CD4-positive, CD25-positive, alpha-beta regulatory T cell (primary cell): ENCODE measurements at places on chromosomes 2 and 18. TPM values are rescaled to one million over a fixed set of nuclear protein-coding genes. Genes with fewer than 3 reads are reported as not detected.

SERPINB4 gene
- not detected for total RNA-seq

SERPINB12 gene
- total RNA-seq, result not detected

OR6B2 gene
- total RNA-seq, result not detected

AMER3 gene
- not detected for total RNA-seq

ANKRD44 gene
- 301 TPM for total RNA-seq

IL36G gene
- total RNA-seq, result not detected

GRCh38 chr2:121694398-121695170 is 42.1 kb downstream of the NIFK start:
- H3K4me3 ChIP-seq, result no peak overlapping the region
- DNase-seq, result no peak
- peaks cover 8% of the 10 kb centered on the region for H3K4me1 ChIP-seq
- no peak overlapping the region for H3K27ac ChIP-seq
- H3K27me3 ChIP-seq, result no peaks in the 10 kb centered on the region

GRCh38 chr18:14914121-14914520 is 166.1 kb downstream of the ANKRD30B start:
- H3K4me3 ChIP-seq, result no peak overlapping the region
- H3K27ac ChIP-seq, result no peak overlapping the region
- no peaks in the 10 kb centered on the region for H3K27me3 ChIP-seq
- DNase-seq, result no peak
- no peaks in the 10 kb centered on the region for H3K4me1 ChIP-seq
- no peaks in the 10 kb centered on the region for H3K36me3 ChIP-seq

- H3K4me1 ChIP-seq, result no peaks in the 10 kb centered on the region
- H3K27me3 ChIP-seq, result no peaks in the 10 kb centered on the region
- no peak overlapping the region for H3K4me3 ChIP-seq
- no peaks in the 10 kb centered on the region for H3K36me3 ChIP-seq
- H3K27ac ChIP-seq, result no peak overlapping the region
These were observed 37.2 kb downstream of the AQP12A start for GRCh38 chr2:240728827-240729226.

DNA sequence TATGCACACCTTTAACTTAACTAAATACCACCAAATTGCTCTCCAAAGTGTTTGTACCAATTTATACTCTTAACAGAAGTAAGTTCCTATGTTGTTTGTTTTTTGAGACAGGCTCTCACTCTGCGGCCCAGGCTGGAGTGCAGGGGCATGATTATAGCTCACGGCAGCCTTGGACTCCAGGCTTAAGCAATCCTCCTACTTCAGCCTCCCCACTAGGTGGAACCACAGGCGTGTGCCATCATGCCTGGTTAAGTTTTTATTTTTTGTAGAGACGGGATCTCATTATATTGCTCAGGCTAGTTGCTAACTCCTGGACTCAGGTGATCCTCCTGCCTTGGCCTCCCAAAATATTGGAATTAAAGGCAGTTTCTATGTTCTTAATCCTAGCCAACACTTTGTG is 13.1 kb upstream of the NAB1 start:
- no peak overlapping the region for H3K4me3 ChIP-seq
- no peak for DNase-seq
- H3K27me3 ChIP-seq, result no peaks in the 10 kb centered on the region
- H3K27ac ChIP-seq, result no peak overlapping the region
- no peaks in the 10 kb centered on the region for H3K36me3 ChIP-seq
- no peaks in the 10 kb centered on the region for H3K4me1 ChIP-seq

GRCh38 chr18:29874519-29875098 is 1167.9 kb downstream of the DSC3 start:
- H3K4me1 ChIP-seq, result no peaks in the 10 kb centered on the region
- no peak for DNase-seq
- H3K27ac ChIP-seq, result no peak overlapping the region
- H3K36me3 ChIP-seq, result no peaks in the 10 kb centered on the region
- no peaks in the 10 kb centered on the region for H3K27me3 ChIP-seq

DNA sequence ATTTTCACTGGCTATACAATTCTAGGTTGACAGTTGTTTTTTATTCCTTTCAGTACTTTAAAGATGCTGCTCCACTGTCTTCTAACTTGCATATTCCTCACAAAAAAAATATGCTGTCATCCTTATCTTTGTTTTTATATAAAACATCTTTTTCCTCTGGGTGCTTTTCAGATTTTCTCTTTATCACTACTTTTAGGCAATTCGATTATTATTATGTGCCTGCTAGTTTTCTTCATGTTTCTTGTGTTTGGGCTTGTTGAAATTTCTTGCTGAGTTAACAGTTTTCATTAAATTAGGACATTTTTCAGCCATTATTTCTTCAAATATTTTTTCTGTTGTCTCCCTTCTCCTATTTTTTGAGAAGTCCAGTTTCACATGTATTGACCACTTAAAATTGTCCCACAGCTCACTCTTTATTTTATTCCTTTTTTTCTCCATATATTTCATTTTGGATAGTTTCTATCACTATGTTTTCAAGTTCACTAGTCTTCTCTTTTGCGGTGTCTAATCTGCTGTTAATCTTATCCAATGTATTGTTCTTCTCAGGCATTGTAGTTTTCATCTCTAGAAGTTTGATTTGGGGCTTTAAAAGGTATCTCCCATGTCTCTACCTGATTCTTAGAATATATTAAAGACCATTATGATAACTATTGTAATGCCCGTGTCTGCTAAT is 205.1 kb upstream of the SIX3 start:
- H3K36me3 ChIP-seq, result no peaks in the 10 kb centered on the region
- H3K27me3 ChIP-seq, result no peaks in the 10 kb centered on the region
- H3K4me3 ChIP-seq, result no peak overlapping the region
- no peak for DNase-seq

DNA sequence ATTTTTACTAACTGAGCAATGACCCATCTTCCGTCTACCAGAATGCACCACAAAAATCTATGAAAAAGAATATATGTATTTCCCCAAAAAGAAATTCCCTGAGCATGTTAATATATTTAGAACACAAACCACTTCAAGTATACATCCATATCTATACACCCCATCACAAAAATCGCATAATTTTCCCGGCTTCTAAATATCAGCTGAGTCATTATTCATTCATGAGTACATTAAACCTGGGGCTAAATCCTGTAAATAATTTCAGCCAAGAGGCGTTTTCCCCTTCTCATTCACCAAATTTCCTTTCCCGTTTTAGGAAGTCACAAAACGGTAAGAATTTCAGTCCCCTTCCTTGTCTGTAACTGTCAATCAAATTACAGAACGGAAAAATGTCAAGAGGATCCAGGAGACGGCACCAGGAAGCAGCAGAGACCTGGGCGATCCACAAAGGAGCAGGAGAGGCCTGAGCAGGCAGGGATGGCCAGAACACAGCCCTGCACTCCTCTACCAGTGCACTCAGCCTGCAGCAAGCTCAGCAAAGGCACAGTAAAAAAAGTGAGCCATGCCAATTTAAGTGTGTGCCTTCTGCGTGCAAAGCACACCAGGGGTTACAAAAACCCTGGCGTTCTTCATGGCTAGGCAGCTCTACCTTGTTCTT is 300.7 kb downstream of the TCF4 start:
- no peak overlapping the region for H3K4me3 ChIP-seq
- no peak overlapping the region for H3K27ac ChIP-seq
- H3K36me3 ChIP-seq, result no peaks in the 10 kb centered on the region
- no peaks in the 10 kb centered on the region for H3K4me1 ChIP-seq
- DNase-seq, result no peak

- no peaks in the 10 kb centered on the region for H3K27me3 ChIP-seq
- H3K27ac ChIP-seq, result peak overlapping the region; percentile 29
- DNase-seq, result no peak
- peak overlapping the region; percentile 62 for H3K4me3 ChIP-seq
These were observed 66.2 kb downstream of the CUL3 start for GRCh38 chr2:224518806-224519580.

GRCh38 chr2:13650586-13651180 is 933.9 kb downstream of the TRIB2 start:
- no peak overlapping the region for H3K27ac ChIP-seq
- H3K4me3 ChIP-seq, result no peak overlapping the region
- H3K4me1 ChIP-seq, result no peaks in the 10 kb centered on the region
- H3K36me3 ChIP-seq, result no peaks in the 10 kb centered on the region
- DNase-seq, result no peak
- H3K27me3 ChIP-seq, result no peaks in the 10 kb centered on the region

DNA sequence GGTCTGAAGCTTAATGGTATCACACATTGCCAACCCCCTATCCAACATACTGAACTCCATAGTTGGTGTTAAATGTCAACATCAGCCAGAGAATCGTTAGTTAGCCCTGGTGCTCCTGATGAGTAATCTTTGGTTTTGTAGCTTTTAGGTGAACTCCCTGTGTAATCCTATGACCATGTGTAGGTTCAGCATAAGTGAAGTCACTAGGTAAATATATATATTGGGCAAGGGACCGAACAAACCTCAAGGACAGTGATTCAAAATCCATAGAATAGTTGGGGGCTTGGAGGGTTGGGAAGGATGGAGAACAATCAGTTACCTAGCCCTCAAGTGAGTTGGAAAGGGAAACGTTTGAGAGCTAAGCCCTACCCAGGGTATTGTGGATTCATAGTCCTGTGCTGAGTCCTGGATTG is 16.0 kb upstream of the AP1S3 start:
- H3K27ac ChIP-seq, result no peak overlapping the region
- DNase-seq, result no peak
- H3K4me3 ChIP-seq, result no peak overlapping the region
- no peaks in the 10 kb centered on the region for H3K27me3 ChIP-seq
- no peaks in the 10 kb centered on the region for H3K4me1 ChIP-seq
- peaks cover 4% of the 10 kb centered on the region for H3K36me3 ChIP-seq

- H3K27ac ChIP-seq, result no peak overlapping the region
- no peaks in the 10 kb centered on the region for H3K4me1 ChIP-seq
- DNase-seq, result no peak
- no peak overlapping the region for H3K4me3 ChIP-seq
- H3K36me3 ChIP-seq, result no peaks in the 10 kb centered on the region
These were observed 867.4 kb downstream of the DSC3 start for GRCh38 chr18:30175061-30175574.

- H3K27ac ChIP-seq, result no peak overlapping the region
- no peaks in the 10 kb centered on the region for H3K4me1 ChIP-seq
- peaks cover 18% of the 10 kb centered on the region for H3K36me3 ChIP-seq
- no peak overlapping the region for H3K4me3 ChIP-seq
- H3K27me3 ChIP-seq, result no peaks in the 10 kb centered on the region
- DNase-seq, result no peak
These were observed 12.1 kb downstream of the MXD1 start for GRCh38 chr2:69926849-69927515.
